ENCODE measurements at places on chromosomes 5 and 9.
A peak's percentile ranks its signal among the peaks of the same experiment; 100 is the strongest.

DNA sequence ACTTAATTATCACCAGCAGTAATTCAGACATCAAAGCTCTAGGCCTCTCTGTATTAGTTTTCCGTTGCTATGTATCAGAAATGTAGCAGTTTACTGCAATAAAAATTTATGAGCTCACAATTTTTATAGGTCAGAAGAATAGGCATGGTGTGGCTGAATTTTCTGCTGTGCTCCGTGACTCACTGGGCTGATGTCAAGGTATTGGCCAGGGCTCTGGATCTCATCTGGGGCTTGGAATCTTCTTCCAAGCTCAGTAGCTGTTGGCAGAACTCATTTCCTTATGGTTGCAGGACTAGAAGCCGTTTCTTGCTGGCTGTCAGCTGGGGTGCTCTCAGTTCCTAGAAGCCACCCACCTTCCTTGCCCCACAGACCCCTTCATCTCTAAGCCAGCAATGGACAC lies 66.3 kb downstream of the PSAT1 start:
- DNase-seq = no peak

GRCh38 chr5:178557416-178557815 lies 32.8 kb downstream of the COL23A1 start:
- DNase-seq = no peak

DNA sequence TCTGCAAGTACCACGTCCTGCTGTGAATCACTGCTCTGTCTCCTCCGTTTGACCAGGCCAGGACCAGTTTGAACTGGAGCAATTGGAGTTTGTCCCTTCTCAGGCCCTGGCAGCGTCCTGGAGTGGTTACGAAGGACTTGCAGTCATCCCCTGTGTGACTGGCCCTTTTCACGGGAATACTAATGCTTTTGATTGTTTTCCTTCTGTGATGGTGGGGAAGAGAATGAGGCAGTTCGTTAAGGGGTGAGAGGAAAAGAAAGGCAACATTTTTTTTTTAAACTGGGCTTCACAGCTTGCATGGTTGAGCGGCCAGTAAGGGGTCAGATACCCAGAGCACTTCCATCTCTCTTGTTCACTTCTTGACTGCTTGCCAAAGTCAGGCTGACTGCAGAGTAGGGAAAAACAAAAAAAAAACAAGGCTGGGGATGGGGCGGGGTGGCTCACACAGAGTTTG lies 153.5 kb upstream of the STK32A start:
- DNase-seq = peak; percentile 8

DNA sequence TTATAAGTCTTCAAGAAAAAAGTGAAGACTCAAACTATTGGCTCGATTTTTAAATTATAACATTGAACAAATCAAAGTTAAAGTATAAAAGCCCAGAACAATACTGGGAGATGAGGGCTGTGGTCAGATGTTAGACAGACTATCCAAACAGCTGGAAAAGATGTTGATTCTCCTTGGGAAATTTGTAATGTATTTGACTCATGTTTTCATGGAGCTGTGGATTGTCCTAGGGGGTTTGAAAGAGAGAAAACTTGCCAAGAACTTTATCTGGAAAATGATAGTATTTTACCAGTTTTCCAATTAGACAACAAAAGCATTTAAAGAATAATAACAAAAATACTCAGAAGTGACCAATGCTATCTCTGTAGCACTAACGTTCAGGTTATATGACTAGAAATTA lies 339.2 kb downstream of the ARL15 start:
- no peak for DNase-seq

DNA sequence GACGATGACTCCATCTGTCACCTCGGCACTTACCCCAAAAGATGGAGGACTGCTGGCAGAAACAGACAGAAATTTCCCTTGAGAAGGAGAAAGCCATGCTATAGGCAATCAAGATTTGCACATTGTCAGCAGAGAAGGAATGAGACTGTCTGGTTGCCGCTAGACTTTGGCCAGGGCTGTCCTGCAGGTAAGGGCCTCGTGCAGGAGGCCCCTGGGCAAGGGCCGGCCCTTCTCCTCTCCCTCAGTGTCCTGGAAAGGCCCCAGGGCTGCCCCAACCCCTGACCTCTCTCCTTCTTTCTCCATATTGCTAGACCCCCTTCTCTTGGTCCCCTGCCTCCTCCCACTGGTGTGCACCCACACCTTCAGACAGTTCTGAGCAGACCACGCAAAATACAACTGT lies 14.6 kb upstream of the KCNIP1 start:
- no peak for DNase-seq

DNA sequence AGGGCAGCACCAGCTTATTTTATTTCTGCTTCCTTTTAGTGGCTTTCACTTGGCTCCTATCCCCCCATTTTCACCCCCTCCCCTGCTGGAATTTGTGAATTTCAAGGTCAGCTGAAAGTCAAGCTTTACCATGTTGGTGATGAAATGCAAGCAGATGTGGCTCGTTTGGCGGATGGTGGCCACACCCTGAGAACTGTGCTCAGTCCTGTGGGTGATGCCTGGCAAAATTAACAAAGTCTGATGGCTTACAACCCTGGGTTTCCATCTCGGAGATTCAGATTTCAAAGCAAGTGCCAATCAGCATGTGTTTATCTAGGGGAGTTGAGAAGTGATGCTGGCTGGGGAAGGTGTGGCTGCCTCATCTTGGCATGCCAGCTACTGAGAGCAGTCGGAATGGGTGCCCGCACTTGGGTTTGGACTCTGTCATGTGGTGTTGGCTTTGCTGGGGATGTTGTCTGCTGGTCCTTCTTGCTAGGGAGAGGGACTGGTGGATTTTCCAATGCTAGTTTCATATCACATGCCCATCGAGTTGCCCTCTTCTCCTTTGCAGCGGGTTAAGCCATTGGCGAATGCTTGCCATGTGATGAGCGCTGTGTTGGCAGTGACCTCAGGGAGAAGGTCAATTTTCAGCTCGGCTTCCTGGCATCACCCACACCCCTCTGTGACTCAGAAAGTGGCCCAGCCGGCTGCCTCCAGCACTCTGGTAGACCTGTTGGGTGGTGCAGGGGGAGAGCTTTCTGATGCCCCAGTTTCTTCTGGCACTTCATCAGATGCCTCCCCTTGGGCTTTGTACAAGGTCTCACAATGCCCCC lies 77.0 kb upstream of the PITX1 start:
- DNase-seq = no peak

- no peak for DNase-seq
Measured at GRCh38 chr5:2909035-2909434, 157.6 kb upstream of the IRX2 start.

DNA sequence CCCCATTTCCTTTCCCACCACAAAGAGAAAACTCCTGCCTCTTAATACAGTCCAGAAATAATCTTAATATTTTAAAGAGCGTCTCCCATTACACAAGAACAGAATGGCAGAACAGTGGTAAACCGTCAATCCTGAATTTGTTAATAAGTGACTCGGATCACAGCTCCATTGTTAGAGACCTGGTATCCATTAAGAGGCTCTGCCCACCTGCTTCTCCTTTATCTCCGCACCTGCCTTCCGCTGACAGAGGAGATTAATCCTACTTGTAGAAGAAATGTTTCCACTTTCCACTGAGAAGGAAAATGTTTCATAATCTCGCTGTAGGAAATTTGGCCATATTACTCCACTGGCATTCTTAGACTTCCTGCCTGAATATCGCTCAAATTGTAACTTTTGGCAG lies 1493.2 kb downstream of the MAT2B start:
- no peak for DNase-seq

DNA sequence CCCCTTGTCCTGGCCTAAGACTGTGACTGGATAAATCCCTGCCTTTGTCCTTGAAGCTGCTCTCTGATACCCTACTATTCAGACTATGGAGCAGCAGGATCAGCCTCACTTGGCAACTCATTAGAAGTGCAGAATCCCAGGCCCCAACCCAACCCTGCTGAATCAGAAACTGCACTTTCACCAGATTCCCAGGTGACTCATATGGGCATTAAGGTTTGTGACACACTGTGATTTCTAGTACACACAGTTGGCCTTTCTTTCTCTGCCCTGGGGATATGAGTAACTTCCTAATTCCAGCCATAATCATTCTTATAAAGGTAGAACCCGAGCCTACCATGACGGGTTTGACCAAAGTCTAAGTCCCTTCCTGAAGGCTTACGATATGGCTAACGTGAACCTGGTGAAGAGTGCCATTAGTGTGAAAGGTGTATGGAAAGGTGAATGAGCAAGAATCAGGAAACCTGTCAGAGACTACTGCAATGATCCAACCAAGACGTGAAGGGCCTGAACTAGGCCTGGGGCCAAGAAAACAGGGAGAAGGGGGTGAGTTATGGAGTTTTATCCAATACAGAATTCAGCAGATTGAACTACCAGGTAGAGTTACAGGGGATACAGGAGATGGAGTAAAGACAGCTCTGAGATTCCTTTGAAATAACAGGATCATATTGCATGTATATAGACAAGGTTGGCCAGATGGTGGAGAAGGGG lies 533.0 kb downstream of the BNC2 start:
- DNase-seq = no peak

DNA sequence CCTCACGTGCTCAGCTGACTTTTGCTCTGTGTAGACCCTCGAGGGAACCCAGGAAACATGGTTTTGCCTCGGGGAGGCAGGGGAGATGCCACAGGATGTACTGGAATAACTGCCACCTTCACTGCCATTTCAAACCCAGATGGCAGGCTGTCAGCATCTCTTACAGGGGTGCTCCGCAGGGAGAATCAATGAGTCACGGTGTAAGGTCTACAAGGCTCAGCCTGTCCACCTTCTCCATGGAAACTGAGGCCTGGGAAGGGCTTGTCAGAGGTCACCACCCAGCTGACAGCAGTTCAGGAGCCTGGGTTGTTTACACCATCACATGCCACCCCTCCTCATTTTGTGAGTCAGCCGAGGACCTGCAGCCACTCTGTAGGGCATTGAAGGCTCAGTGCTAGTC lies 30.8 kb downstream of the DAB2IP start:
- no peak for DNase-seq

DNA sequence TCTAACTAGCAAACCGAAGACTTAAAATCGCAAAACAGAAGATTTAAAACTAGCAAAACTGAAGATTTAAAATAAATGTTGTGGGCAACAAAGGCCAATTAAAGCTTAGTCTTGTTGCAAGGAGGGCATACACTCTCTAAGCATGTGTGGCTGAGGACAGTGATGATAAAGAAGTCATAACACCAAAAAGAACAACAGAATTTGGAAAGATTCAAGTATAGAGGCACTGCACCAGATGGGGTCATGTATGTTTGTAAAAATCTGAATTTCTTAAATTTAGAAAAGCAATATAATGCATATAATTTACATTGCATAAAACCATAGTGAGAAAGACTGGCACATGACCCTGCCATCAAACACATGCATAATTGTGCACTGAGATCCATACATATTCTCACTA lies 743.8 kb downstream of the TAF11L14 start:
- no peak for DNase-seq

GRCh38 chr5:153130296-153130695 lies 360.2 kb upstream of the GRIA1 start:
- peak; percentile 10 for DNase-seq

GRCh38 chr5:136067422-136067821 lies 38.6 kb downstream of the TGFBI start:
- no peak for DNase-seq

DNA sequence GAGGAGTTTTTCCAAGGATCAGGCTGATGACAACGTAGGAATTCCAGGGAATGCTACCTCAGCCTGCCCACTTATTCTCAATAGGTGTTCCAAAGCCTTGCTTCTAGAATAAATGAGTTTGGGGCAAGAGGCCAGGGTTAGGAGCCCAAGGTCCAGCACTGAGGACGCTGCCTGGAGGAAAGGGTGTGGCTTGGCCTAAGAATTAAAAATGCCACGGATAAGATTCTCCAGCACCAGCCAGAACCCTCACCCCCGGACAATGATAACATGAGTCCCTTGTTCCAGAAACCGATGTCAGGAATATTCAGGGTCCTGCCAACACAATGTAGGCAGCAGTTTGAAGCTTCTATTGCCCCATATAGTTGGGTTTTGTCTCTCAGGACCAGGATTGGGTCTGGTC lies 7.6 kb downstream of the SPRY4 start:
- no peak for DNase-seq

DNA sequence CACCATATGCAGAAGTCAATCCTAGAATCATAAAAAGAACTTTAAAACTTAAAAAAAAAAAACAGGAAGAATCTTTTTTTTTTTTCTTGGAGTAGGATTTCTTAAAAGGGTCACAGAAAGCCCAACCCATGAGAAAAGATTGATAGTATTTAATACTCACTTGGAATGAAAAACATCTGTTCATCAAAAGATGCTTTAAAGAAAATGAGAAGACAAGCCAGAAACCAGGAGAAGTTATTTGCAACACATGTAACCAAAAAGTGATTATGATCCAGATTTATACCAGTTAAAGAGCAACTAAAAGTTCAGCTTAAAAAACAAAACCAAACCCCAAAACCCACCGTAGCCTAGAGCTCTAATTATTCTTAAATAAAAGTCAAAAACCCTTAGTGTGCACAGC lies 69.3 kb downstream of the TLE4 start:
- DNase-seq = no peak

- DNase-seq = no peak
Measured at GRCh38 chr9:8156346-8156745, 356.8 kb upstream of the DMAC1 start.

Measured in NCI-H1105 treated with DMSO at 0.1 percent for 48 hours (cell line).